ENCODE measurements at places on chromosomes 3 and 15.

- DNase-seq: no peak
Measured at GRCh38 chr3:112767177-112767576, 79.5 kb downstream of the CD200R1L start.

DNA sequence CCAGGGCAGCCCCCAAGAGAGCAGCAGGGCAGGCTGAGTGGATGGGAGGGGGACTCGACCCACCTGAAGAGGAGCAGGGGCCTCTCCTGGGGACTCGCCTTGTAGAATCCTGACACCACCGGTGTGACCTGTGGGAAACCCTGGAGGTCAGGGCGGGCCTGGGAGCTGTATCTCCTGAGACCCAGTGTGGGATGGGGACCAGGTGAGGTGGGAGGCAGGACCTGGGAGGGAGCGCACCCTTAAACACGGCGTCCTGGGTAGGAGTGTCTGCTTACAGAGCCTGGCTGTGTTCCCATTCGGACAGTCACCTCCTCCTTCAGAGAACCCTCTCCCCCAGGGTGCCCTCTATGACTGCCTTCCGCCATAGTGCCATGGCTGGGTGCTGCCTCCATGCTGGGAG, 27.1 kb downstream of the C15orf39 start:
- DNase-seq: no peak

GRCh38 chr3:190996181-190996775, 133.8 kb upstream of the GMNC start:
- no peak for DNase-seq

DNA sequence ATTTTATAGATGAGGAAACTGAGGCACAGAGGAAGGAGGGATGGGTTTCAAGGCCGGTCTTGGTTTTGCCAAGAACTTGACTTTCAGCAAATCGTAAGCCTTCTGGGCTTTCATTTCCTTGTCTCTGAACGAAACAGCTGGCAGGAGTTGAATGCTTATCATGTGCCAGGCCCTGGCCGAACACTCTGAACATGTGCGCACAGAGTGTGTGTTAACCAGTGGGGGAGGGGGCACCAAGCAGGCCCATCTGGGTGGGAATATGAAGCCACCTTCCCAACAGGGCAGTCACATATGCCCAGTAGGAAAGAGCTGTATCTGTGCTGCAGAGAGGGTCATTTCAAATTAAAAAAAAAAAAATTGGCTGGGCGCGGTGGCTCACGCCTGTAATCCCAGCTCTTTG, 29.3 kb downstream of the ZNF710 start:
- DNase-seq: no peak

DNA sequence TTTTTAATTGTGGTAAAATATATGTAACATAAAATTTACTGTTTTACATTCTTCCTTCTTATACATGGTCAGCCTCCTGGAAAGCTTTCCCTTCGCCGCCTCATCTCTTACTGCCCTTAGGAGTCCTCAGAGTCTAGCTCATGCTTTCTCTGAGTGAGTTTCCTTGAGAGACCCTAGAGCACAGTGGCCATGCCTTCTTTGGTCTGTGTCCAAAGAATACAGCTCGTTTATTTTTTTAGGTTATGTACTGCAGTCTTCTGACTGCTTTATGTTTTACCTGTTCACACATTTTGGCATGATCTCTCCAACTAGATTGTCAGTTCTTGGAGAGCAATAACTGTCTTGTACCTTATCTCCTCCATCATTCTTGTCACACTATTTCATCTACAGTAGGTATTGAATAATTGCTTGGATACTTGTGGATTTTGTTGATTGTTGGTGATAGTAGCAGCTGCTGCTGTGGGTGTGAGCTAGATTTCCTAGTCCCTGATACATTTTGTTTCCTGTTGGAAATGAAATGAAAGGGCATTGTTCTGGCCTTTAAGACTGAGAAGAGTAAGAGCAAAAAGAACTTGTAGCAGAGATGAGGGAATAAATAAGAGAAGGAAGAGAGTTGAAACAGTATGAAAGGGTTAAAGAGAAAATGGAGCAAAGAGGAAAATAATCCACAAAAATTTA, 10.9 kb downstream of the ARIH2 start:
- DNase-seq: no peak

All from H54 (cell line).